ENCODE measurements at places on chromosomes 2 and 18.

DNA sequence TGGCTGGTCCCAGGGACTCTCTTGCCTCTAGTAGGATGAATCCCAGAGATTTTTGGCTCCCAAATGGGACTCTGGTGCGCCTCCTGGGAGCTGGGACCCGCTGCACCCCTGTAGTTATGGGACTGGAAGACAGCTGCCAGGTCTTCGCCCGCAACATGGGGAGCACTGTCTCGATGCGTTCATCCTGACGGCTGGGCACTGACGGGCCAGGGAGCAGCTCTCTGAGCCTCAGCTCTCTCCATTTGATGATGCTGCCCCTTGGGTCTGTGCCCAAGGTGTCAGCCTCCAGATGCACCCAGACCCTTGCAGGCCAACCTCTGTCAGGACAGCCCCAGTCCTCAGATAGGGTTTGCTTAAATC lies 9.3 kb upstream of the ARMC9 start:
- no peak for DNase-seq

- DNase-seq: peak; percentile 26
Measured at GRCh38 chr2:21175895-21176646, 52.3 kb downstream of the TDRD15 start.

- DNase-seq: no peak
Measured at GRCh38 chr2:39304200-39304599, 60.4 kb upstream of the CDKL4 start.

DNA sequence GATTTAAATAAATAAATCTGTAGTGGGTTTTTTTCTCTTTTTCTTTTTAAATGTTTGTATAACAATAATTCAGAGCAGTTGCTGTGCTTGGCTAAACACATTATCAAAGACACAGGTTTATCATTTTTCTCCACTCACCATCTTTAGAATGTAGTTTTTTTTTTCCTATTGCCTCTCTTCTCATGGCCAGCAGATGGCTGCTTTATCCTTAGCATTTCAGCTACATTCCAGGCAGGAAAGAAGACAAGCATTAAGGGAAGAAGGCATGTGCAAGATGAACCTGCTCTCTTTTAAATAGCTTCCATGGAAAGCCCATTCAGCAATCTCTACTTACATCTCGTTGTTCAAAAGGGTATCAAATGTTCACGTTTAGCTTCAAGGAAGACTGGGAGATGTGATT lies 42.6 kb downstream of the ARHGAP15 start:
- DNase-seq: peak; percentile 43

- peak; percentile 18 for DNase-seq
Measured at GRCh38 chr2:102585847-102586404, 33.4 kb upstream of the SLC9A2 start.

- no peak for DNase-seq
Measured at GRCh38 chr2:102142829-102143449, 393 bp downstream of the IL1R1 start.
